ENCODE measurements at places on chromosomes 7 and 10.

DNA sequence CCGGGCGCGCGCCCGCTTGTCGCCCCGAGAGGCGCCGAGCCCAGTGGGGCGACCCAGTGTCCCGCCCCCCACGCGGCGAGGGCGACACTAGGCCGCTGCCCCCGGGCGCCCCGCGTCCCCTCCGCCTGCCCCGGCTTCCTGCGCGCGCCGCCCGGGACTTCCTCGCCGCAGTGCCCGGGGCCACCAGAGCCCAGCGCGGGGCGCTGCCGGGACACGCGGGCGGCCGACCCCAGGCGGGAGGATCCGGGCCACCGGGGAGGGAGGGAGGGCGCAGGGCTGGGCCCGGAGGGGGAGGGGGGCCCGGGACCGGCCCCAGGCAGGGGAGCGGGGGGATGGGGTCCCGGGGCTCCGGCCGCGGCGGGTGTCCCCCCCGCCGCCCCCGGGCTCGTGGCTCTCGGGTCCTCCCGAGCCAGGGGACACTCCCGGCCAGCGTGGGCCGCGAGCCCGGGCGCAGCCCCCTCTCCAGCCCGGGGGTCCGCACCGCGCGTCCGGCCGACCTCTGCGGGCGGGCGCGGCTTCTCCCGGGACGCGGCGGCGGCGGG is 435 bp upstream of the PWWP2B start:
- DNase-seq, result no peak

GRCh38 chr7:42106562-42106961 is 130.4 kb downstream of the GLI3 start:
- no peak for DNase-seq

- DNase-seq, result no peak
Measured at GRCh38 chr10:13883636-13884444, 297.1 kb downstream of the PRPF18 start.

- DNase-seq, result no peak
Measured at GRCh38 chr7:151679071-151679708, 159.5 kb upstream of the RHEB start.

GRCh38 chr10:42997151-42997848 is 79.6 kb upstream of the RET start:
- DNase-seq, result no peak

DNA sequence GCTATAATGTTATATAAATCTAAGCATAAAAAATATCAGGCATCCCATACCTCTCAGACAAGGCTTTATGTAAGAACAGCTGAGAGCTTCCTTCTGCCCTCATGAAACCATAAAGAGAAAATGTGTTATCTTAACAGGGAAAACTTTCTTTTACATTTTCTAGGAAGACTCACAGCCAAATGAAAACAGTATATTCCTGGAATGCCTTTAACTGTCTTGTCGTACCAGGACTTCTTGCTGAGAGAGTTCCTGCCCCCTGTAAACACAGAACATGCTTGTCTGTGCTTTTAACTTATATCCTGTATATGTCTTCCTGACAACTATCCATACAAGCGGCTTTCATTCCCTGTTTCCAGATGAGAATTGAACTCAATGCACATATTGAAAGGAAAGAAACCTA is 64.8 kb upstream of the AHR start:
- no peak for DNase-seq

- DNase-seq, result no peak
Measured at GRCh38 chr7:71769326-71769725, 637.4 kb downstream of the GALNT17 start.

GRCh38 chr7:149063476-149063875 is 27.0 kb downstream of the ZNF786 start:
- DNase-seq, result no peak

DNA sequence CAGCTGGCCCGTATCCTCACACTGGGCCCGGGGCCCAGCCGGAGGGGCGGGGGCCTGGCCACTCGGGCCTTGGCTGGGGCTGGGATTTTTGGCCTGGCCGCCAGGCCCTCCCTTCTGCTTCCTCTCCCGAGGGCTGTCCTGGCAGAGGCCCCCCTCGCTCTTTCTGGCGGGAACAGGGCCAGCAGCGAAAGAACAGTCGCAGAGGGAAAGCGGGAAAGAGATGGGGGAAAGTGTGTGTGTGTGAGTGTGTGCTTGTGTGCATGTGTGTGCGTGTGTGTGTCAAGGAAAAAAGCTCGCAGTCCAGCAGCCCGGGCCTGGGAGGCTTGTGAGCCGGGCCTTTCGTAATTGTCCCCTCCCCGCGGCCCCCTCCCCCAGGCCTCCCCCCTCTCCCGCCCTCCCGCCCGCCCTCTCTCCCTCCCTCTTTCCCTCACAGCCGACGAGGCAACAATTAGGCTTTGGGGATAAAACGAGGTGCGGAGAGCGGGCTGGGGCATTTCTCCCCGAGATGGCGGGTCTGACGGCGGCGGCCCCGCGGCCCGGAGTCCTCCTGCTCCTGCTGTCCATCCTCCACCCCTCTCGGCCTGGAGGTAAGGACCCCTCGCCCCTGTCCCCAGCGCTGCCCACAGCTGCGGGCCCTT is at the start of gene ELN:
ELN (plus strand) TSS at position 491 of the 638 bp plus-strand sequence; CDS start at position 506, 15 bp downstream.
- peak; percentile 26 for DNase-seq

DNA sequence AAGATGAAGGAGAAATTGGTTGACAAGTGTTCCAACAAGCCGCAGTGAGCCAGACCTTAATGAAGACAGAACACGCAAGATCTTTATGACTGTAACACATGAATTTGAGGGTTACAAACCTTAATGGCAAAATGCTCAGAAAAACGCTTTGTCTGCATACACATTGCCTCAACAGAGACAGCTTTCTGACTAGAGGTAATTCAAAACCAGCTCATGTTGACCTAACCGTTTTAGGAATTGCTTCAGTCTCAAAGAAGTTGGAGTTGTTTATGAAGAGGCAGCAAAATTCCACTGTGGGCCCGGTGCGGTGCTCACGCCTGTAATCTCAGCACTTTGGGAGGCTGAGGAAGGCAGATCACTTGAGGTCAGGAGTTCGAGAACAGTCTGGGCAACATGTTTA is 2.2 kb upstream of the GTF2I start:
- DNase-seq, result no peak

DNA sequence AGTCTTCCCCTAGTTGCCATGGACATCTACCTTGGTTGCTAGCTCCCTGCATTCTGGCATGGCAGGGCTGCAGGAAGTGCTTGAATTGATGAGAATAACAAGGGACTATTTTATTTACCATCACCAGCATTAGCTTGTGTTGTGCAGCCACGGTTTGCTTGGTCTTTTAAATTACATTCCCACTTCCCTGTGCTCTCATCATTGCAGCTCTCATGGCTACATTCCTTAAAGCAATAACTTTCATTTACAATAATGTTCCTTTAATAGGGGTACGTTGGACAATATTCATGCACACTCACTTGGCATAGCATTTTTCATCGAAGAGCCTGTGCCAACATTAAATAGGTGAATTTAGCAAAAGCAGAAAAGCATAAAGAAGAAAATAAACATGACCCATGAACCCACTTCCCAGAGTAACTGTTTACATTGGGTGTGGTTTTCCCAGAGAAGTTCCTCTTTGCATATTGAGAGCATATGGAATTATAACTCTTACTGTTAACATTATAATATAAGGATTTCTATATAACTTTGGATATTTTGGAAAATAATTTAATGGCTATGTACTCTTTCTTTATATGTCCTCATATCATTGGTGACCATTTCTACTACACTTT is 113.2 kb upstream of the VWC2 start:
- DNase-seq, result no peak

- peak; percentile 11 for DNase-seq
Measured at GRCh38 chr10:69801094-69801433, 642 bp upstream of the COL13A1 start.

GRCh38 chr10:46299286-46299535 is 12.4 kb downstream of the ANTXRL start:
- no peak for DNase-seq

GRCh38 chr7:41134300-41135255 is 568.3 kb downstream of the INHBA start:
- no peak for DNase-seq

DNA sequence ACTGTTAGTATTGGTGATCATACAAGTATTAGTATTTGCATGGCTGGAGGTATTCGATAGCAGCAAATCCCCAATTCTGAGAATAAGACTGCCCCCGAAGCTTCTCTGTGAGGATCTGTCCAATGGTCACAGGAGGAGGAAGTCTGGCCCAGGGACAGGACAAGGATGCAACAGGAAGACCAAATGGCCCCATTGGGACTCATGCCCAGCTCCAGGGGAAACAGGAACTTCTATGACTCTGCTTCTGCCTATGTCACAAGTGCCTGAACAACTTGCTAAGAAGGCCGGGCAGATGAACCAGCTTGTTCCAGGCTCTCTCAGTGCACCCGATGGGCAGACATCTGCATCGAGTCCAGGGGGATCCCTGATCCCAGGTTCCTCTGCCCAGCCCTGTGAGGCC is 172.0 kb upstream of the GRB10 start:
- DNase-seq, result no peak

GRCh38 chr7:74306730-74307469 is 17.7 kb downstream of the CLIP2 start:
- DNase-seq, result no peak

GRCh38 chr10:98272656-98273055 is 4.7 kb upstream of the LOXL4 start:
- no peak for DNase-seq

DNA sequence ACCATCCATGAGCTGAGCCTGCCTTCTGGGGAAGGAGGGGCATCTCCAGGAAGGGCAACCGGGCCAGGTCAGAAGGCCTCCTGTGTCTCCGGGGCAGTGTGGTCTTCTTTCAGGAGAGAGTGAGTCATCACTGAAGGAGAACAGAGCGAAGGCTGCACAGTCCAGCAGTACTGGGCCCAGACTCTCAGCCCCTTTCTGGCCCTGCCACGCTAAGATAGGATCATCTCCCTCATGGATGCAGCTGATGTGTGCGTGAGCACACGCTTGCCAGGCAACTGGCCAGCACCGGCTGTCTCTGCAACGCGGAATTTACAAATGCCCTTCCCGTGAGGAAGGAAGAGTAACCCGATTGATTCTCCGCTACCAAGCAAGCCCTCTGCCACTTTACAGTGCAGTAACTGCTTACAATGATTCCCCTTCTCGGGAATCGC is 328.2 kb downstream of the TNS3 start:
- peak; percentile 47 for DNase-seq

- DNase-seq, result no peak
Measured at GRCh38 chr7:117772421-117772820, 100.8 kb downstream of the CTTNBP2 start.

DNA sequence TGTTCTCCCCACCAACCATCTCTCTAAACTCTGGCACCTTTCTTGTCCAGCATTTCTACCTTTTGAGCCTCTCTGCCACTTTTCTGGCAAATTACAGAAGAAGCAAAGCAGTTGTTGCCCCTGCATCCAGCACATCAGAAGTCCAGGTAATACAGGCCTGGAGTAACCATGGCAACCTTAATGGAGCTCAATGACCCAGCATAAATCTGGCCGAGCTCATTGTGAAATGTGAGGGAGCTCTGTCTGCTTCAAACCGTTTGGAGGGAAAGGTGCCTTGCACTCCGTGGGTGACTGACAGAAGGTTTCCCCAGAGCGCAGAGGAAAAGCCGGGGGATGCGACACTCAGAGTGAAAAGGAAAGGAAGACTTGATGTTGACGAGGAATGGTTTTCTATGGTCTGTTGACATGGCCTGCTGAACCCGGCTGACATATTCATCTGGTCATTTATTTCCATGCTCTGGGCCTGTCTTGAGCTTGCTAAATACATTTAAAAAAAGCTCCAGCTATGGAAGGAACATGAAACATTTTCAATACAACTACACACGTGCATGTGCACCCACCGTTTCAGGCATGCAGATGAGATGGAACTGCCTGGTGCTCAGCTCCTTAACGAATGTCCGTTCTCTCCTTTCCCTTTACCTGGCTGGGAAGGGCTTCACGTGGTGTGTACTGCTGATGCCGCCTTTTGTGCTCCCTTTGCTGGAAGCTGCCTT is 74.9 kb downstream of the ADRA2A start:
- no peak for DNase-seq

GRCh38 chr10:73478636-73479035 is 17.2 kb downstream of the PPP3CB start:
- no peak for DNase-seq

DNA sequence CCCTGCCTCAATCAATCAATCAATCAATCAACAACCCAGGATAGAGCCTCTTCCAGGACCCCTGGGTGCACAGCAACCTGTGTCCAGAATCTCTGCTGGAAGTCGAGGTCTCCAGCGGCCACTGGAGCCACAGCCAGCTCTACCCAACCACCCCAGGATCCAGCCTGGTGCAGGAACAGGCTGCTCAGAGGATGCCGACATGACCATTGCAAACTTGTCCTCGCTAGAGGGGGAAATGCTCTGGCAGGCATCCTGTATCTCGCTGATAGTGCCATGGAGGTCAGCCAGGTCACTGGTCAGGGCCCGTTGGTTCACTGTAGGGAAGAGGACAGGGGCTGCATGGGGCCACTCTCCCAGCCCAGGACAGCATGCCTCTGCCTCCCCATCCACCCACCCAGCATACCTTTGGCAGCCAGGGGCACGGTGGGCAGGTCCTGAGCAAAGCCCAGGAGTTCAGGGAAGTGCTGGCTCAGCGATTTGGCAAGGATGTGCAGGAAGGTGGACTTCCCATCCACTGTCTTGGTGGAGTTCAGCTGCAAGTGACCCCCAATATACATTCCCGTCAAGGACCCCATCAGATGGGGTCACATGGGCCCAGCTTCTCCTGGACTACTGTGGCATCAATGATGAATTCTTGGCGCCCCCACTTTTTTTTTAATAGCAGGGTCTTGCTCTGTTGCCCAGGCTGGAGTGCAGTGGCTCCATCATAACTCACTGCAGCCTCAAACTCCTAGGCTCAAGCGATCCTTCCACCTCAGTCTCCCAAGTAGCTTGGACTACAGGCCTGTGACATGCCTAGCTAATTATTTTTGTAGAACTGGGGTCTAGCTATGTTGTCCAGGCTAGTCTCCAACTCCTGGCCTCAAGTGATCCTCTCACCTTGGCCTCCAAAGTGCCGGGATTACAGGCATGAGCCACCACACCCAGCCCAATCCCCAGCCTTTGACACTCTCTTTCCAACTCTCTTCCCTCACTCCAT is 49.4 kb downstream of the GRID2IP start:
- DNase-seq, result no peak

DNA sequence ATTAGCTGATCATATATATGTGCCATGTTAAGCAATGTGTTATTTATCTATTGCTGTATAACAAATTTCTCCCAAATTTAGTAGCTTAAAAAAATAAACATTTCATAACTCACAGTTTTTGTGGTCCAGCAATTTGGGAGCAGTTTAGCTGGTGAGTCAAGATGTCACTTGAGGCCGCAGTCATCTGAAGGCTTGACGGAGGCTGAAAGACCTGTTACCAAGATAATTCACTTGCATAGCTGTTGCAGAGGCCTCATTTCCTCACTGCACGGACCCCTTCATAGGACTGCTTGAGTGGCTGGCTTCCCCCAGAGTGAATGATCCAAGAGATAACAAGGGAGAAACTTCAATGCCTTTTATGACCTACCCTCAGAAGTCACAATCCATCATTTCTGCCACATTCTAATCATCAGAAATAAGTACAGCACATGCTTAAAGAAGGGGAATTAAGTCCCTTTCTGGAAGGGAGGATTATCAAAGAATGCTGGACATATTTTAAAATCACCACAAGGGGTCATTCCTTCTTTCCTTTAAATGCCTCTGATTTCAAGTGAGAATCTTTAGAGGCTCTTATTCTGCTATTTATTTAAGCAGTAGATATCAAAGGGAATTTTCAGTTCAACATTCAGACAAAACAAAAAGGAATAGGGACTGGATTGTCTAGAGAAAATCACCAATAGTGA is 10.5 kb upstream of the SRPK2 start:
- peak; percentile 19 for DNase-seq
